ENCODE measurements at places on chromosomes 7 and 10. TPM values are rescaled to one million over a fixed set of nuclear protein-coding genes. Genes with fewer than 3 reads are reported as not detected.

DNA sequence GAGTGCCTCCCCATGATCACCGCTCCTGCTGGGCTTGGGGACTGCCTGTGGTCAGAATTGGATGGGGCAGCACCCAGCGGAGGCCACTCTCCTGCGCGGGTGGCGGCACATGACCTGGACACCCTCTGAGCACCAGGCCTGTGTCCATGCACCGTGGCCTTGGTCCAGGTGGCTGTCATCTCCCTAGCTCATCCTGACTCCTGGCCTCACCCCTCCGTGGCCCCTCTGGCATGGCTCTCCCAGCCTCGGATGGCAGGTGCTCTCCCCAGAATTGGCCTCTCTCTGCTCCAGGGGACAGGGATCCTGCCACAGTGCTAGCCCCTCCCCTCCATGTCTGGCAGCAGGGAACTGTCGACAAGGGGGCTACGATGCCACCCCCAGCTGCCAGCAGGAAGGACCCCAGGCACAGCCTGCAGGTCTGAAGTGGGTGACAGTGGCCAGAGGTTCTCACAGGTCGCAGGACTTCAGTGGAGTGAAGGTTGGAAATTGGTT lies 37.2 kb upstream of the BTBD16 start:
- no peak for DNase-seq

Gene SORCS3
- total RNA-seq, result not detected

DNA sequence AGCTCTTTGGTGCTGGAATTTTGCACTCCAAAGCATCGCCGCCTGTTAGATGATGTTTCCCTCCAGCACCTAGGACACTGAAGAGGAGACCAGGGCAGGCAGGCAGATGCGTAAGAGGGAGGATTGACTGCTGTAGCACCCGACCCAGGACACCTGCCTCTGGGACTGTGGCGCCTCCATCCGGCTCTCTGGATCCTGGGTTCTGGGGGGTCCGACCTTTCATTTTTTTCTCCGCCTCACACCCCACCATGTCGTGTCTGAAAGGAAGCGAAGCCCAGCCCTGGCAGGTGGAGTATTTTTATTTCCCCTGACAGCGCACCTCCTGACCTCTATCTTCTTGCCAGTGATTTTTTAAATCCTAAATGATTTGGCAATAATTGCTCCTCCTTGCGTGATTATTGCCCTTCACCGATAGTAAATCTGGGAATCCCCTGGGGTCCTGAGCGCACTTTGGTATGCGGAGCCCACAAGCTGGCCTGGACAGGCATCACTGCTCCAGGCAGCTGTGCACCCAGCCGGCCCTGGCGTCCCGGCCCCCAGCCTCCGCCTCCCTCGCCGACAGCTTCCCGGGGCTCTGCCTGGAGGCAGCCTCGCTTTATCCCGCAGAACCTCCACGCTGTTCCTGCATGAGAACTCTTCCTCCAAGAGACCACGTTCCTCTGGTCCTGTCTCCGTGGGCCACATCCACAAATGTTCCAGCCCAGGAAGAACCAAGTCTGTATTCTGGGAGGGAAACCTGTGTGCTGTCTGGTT lies 48.4 kb downstream of the LHPP start:
- no peak for DNase-seq

Gene TMEM270
- not detected for total RNA-seq

DNA sequence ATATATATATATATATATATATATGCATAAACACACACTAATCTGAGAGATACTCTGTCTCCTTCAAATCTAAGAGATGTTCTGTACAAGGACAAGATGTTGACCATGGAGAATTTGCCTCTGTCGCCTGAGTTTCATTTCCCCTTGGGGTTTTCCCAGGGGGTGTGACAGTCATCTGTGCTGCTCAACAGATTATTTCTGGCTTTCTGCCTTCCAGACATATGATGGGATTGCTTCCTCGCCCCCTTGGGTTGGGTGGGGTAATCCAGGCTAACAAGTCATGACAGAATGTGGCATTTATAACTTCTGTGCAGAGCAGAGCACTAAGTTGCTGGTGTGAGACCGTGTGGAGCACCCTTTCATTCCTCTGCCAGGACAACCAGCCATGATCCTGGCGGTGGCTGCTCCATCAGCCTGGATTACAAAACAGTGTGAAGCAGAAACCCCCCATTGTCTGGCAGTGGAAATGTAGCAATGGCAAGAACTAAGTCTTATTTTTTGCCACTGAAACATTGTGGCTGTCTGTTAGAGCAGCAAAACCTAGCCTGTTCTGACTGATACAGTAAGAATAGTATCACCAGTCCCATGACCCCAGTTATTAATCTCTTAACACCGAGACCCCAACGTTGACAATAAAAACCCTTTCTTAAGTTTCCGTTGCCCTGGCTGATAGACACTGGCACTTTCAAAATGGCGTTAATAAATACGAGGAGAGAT lies 13.7 kb upstream of the USP6NL start:
- DNase-seq, result no peak

GRCh38 chr7:1761774-1762173 lies 91.7 kb downstream of the ELFN1 start:
- no peak for DNase-seq

Gene MYH16
- not detected for total RNA-seq

GRCh38 chr7:134671609-134672008 lies 25.0 kb downstream of the BPGM start:
- no peak for DNase-seq
